ENCODE measurements at places on chromosomes 4 and X.
A peak's percentile ranks its signal among the peaks of the same experiment; 100 is the strongest.

DNA sequence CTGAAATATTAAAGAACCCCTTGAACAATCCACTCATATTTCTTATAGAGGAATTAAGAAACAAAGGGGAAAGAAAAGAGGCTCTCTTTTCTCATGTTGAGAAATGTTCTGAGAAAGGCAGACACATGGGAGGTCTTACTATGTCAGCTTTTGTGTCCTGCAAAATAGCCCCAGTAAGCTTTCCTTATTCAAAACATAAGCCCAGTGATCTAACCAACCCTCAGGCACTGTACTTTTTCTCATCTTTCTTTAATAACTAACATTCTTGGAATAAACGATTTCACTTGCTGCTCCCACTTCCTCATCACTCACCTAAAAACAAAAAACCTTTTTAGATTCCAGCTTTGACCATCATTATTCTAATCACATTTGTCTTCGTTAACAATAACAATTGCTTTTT lies 115.9 kb downstream of the GLRA3 start:
- no peak for DNase-seq

GRCh38 chr4:8863686-8864682 lies 7.7 kb downstream of the HMX1 start:
- no peak for DNase-seq

- DNase-seq, result no peak
These were observed 116.9 kb upstream of the ENPEP start for GRCh38 chr4:110359076-110359475.

DNA sequence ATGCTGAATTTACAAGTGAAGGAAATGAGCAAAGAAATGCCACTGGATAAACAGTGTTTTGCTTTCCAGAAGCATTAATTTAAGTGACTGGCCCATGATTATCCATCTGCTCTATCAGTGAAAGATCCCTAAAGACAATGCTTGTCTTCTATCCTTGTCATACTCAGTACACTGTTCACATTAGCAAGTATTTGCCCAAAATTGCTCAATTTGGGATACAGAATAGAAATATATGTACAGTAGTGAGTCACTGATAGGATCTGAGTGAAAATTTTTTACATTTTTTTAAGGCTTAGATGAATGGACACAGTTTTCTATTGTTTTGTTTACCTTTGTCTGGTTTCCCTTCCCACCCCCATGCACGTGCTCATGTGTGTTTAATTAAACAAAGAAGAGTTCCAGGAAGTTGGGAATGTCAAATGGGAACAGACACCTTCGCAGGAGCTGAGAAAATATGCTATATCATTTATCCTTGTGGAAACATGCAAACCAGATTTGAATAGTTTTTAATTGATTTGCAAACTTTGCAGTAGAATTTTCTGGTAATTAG lies 656.3 kb downstream of the RPA4 start:
- no peak for DNase-seq

DNA sequence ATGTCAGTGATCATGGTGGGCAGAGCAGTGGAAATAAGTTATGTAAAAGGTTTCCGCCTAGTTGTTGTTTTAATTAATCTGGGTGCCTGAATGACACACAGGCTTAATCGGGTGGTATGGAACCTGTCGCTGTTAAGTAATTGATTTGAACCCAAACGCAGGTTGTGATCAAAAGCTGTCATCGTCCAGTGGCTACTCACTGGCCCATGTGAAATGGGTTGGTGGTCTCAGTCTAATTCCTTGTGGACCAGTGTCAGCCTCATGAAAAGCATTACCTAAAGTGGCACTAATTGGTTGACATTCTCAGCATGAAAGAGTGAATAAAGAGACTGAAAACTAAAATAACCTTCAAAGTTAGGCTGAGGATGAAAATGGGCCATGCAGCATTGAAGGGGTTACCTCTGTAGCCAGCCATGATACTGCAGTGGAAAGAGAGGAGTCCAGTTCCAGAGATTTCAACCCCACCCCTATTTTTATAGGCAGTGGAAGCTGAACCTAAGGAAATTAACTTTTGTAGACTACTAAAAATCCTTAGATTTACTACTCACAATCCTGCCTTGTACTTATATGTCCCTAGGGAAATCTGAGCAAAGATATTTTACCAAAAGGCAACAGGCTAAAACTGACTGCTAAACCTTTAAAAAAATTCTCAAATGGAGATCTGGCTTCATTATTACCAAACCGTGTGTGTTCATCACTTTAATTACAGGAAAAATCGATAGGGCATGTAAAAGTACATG lies 251.7 kb upstream of the TENM3 start:
- DNase-seq, result no peak

GRCh38 chr4:114383721-114384120 lies 214.9 kb upstream of the UGT8 start:
- no peak for DNase-seq

DNA sequence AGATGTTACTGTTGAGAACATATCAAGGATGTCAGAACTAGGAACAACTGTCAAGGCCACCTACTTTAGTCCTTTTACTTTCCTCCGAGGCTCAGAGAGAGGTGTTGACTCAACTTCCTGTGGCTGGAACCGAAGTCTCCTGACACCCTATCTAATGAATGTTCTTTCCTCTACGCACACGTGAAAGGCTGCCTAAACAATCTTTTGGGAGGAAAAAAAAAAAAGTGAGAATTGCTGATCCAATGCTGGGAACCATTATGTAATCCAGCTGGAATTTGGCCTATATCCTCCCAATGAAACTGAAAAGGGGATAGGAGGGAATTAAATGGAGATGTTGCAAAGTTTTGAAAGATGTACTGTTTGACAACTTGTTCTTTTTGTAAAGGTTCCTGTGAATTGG lies 8.3 kb upstream of the MAP7D3 start:
- no peak for DNase-seq

- peak; percentile 42 for DNase-seq
These were observed 63.5 kb downstream of the GPC3 start for GRCh38 chrX:133921764-133922389.

DNA sequence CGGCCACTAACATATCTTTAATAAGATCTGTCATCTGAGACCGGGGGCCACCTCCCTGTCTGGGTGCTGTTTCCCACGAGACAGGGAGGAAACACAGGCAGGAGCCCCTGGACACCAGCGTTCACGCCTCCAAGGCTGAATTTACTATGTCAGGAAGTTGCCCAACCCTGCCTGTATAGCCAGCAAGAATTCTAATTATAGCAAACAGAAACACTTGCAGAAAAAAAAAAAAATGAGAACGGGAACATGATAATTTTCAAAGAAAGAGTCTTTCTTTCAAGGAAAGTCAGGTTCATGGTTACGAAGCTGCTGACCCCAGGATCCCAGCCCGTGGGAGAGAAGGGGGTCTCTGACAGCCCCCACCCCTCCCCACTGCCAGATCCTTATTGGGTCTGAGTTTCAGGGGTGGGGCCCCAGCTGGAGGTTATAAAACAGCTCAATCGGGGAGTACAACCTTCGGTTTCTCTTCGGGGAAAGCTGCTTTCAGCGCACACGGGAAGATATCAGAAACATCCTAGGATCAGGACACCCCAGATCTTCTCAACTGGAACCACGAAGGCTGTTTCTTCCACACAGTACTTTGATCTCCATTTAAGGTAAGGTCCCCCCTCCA lies at the start of gene IL3RA:
TSS of gene IL3RA (plus strand) at position 455 of the 613 bp plus-strand sequence. CDS start 4,981 bp downstream, outside the sequence.
- no peak for DNase-seq

DNA sequence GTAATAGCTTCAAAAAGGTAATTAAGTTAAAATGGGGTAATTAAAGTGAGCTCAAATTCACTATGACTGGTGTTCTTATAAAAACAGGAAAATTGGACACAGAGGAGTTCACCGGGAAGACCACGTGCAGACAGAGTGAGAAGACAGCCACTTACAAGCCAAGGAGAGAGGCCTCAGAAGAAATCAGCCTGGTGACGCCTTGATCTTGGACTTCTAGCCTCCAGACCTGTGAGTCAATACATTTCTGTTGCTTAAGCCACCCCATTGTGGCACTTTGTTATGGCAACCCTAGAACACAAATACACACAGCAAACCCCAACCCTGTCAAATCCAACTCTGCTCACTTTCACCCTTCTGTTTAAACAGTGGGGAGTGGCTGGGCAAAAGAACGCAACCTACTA lies 4.1 kb upstream of the CD38 start:
- DNase-seq, result no peak

DNA sequence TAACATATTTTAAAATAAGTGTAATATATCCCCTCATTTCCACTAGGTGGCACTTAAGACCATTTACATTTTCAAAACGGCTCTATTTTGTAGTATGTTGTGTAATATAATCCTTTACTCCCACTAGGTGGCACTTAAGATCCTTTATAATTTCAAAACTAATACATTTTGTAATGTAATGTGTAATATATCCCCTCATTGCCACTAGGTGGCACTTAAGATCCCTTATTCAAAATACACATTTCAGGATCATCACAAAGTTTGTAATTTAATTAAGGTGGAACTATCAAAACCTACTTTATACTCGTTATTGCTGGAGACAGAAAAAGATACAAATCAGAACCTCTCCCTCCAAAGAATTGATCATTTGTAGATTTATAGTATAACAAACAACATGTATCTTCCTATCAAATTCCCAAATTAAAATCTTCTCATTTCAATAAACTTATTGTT lies 132.5 kb downstream of the ARHGAP6 start:
- peak; percentile 95 for DNase-seq

- DNase-seq, result no peak
These were observed 902 bp downstream of the KLHL4 start for GRCh38 chrX:87518504-87518903.

GRCh38 chr4:129040471-129040870 lies 52.9 kb downstream of the SCLT1 start:
- DNase-seq, result no peak

DNA sequence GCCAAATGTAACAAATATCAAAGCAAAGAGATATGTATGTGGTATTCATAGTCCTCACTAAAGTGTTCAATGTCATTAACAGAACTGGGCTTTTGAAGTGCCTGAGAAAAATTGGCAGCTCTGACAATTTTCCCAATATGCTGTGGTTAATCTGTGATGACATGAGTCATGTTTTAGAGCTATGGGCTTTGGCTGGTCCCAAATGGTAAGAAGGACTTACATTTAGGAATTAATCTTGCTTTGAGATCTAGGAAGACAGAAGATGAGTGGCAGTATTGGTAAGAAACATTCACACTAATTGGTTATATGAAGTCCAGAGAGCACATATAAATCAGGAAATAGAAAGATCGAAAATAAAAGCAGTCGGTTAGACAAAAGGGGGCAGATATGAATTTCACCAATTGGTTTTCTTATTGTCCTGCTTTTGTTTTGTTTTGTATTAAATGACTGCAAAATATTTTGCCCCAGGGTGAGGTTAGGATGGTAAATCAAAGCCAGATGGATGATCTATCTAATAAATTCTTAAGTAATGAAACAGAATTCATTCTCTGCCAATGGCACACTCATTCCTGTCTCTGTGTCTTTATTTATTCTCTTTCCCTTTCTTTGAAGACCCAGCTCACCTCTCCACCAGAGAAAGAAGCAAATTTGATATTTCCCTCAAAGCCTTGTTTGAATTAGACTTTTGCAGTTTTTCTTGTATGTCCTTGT lies 993.1 kb downstream of the RPA4 start:
- no peak for DNase-seq

DNA sequence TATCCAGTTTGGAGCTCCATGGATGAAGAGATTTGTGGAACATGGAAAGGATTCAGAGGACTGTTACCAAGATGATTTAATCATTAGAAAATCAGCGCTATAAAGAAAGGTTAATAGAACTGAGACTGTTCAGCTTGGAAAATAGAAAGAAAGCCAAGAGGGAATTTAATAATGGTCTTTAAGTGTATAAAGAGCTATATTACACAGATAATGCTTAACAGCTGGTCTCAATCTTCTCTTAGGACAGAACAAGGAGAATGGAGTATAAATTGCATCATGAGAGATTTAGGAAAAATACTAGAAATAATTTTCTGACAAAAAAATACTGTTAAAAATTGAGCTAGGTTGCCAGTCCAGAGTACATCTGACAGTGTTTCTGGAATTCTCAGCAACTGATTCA lies 91.3 kb upstream of the MAGEC2 start:
- DNase-seq, result no peak

DNA sequence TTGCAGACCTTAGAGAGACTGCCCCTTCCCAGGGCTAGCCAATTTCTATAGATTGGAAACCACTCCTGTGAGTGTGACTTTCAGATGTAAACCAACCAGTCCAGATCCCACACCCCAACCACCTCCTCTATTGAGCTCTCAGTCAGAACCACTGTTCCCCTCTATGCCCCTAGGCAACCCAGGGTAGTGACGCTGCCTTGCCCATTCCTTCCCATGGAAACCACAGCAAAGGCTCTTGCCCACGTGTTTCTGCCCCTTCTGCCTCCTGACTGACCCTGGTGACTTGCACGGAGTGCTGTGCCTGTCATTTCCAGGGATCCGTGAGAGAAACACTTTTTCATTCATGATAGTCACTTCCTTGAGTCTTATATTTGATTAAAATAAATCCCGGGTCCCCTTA lies 32.4 kb downstream of the CYTL1 start:
- DNase-seq, result no peak

- no peak for DNase-seq
These were observed 207.0 kb downstream of the BCOR start for GRCh38 chrX:39890807-39891206.

GRCh38 chr4:138458751-138459150 lies 216.6 kb upstream of the SLC7A11 start:
- DNase-seq, result no peak

GRCh38 chrX:115535421-115535820 lies 25.6 kb upstream of the PLS3 start:
- no peak for DNase-seq
